ENCODE measurements at places on chromosomes 6 and 20.

DNA sequence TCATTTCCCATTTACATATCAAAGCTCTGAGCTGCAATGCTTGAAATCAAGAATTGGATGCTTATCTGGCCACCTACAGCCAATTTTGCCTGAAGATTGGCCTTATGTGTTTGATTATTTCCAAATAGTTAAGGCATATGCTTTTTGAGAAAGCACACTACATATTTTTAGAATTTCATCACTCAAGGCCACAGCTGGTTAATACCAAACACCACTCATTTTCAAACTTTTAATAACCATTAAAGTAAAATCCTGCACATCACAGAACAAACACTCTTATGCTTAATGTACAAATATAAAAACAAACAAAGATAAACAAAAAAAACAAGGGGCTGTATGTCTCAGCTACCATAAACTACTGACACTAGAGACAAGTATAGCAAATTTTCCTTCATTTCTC lies 96.9 kb upstream of the HMGCLL1 start:
- no peak for DNase-seq

GRCh38 chr6:53309059-53309900 lies 39.5 kb downstream of the ELOVL5 start:
- peak; percentile 57 for DNase-seq

- no peak for DNase-seq
Observed at GRCh38 chr6:148629592-148630465, 117.0 kb upstream of the UST start.

GRCh38 chr6:20873425-20874190 lies 339.4 kb downstream of the CDKAL1 start:
- DNase-seq, result no peak

- DNase-seq, result no peak
Observed at GRCh38 chr20:57445298-57445697, 54.1 kb downstream of the RBM38 start.

DNA sequence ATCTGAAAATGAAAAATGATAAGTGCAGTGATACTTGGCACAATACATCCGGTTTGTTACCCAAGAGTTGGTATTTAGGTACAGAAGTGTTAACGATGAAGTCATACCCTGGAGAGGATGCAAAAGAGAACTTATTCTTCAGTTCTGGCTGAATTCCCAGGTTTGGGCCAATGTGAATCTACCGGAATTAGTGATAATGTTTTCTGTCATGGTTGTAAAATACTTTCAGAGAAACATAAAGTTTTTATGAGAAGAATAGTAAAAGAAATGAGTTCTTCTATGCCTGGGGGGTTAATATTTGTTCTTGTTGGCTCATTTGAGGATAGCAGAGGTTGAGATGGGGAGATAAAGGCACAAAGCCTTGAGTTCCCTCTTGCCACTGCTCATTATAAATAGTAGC lies 509.9 kb upstream of the POU3F2 start:
- DNase-seq, result no peak

DNA sequence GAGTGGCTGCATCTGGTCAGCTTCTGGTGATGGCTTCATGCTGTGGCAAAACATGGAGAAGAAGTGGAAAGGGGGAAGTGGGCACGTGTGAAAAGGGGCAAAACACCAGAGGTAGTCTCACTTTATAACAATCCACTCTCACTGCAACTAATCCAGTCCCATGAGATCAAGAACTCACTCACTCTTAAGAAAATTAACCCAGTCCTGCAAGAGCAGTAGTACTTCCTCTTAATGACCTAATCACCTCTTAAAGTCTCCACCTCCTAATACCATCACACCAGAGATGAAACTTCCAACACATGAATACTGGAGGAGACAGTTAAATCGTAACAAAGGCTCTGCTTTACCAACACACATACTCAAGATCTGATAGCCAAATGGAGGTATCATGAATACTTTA lies 152.6 kb downstream of the THEMIS start:
- DNase-seq, result no peak

DNA sequence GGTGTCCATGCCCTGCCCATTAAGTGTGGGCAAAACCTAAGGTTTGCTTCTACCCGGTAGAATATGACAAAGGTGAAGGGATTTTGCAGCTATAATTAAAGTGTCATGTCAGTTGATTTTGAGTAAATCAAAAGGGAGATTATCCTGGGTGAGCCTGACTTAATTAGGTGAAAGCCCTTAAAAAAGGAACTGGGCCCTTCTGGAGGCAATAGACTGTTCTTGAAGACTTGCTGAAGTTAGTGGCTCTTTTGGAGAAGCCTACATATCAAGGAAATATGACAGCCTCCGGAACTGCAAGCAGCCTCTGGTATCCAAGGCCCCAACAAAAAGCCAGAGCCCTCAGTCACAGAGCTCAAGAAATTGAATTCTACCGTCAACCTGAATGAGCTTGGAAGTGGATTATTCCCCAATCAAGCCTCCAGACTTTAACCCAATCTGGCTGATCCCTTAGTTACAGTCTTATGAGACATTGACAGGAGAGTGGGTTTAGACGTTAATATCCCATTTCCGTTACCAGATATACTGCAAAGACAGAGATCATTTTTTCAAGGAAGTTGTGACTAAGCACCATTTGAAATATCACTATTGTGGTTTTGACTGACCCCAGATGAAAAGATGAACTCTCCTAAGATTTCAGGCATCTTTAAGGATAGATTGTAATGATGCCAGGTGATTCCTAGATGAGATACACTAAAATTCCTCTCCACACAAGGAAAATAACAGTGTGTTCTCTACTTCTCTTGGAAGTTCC lies 303.4 kb downstream of the PLCB1 start:
- peak; percentile 13 for DNase-seq

DNA sequence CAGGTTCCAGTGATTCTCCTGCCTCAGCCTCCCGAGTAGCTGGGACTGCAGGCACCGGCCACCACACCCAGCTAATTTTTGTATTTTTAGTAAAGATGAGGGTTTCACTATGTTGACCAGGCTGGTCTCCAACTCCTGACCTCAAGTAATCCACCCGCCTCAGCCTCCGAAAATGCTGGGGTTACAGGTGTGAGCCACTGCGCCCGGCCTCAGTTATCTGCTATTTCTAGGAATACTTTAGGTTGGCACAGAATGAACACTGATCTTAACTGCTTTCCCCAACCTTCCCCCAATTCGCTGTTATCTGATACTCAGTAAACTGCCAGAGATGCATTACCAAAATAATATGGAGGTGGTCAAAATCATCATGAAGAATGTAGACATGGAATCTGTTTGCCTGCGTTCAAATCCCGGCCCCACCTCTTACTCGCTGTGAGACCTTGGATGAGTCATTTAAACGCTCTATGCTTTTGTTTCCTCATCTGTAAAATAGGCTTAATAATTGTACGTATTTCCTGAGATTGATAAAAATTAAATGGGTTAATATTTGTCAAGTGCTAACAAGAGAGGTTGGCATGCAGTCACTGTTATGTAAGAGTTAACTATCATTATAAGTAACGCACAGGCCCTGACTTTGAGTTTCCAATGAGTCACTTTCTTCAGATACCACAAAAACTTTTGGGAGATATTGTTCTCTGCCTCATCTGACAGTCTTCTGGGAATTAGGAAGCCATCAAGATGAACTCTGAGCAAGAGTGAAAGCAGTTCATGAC lies 44.5 kb upstream of the NCOA3 start:
- DNase-seq, result no peak

- no peak for DNase-seq
Observed at GRCh38 chr6:26312096-26312463, 52.9 kb upstream of the BTN3A2 start.

DNA sequence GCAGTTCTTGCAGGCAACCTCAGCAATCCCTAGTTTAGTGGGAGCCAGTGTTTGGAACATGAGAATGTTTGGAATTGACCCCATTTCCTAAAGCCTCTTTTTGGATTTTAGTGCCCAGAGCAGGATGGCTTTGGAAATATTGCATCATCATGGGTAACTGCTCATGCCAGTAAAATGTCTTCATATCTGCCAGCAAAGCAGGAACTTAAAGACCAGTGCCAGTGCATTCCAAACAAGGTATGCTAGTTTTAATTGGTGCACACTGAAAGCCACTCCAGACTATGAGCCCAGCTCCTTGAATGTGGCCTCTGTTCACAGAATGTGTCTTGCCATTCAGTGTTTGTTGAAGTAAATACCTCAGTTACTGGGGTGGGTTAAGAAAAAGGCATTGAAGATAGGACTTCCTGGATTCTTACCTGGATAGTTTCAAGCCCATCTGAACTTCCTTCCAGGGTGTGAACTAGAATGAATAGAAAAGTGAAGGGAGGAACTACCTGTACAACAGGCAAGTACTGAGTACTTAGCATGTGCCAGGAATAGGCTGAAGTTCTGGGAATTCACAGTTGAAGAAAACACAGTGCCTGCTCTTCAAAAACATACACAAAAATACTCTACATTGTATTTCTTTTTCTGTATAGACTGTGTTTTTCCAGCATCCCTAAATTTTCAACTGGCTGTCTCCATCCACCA lies 70.5 kb downstream of the COL19A1 start:
- no peak for DNase-seq

DNA sequence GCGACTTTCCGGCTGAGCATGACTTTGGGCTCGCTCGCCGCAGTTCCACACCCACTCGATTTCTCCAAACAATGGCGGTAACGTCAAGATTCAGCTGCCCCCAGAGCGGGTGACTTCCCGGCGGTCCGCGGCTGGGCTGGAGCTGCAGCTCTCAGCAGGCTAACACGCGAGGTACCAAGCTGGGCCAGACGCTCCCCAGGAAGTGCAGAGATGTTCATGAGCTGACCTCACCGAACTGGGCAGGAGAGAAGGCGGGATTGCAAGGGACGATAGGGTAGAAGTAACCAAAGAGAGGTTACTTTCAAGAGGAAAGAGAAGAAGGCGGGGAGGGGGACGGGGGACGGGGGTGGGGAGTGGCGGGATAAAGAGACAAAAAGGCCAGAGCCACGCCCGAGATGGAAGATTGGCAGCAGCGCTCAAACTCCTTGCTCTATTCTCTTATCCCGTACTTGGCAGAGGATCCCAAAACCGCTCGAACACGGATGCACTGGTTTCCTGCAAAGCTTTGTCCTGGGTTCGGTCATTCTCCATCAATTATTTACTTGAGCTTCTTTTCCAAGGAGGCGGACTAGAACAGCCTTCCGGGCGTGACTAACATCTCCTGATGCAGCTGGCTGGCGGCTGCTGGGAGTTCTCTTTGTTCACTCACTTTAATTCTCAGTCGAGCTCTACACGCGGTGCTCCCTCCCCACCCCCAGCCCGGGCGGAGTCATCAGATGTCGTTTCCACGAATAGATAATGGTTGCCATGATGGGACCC lies at the start of gene MTCL3:
TSS of gene MTCL3 (minus strand) at position 626 of the 759 bp plus-strand sequence.
- DNase-seq, result no peak

DNA sequence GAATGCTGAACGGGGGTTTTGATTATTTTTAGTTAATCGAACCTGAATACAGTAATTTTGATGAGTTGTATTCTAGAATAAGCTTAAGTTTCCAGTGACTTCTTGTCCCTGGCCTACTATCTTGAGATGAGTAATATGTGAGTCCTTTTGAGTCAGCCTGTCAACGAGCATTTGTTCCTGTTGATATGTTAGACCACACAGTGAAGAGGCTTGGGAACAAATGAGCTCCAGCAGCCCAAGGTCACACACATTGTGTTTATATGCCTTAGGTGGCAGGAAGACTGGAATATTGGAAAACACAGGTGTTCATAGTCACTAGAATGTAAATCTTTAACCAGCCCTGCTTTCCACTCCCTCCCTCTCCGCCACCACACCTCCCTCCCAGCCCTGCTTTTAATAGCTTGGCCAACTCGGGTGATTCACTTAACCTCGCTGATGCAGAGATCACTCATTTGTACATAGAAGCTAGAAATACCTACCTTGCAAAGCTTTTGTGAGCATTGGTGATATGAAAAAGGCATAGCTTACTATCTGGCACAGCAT lies 9.1 kb downstream of the SMPDL3A start:
- DNase-seq, result no peak

DNA sequence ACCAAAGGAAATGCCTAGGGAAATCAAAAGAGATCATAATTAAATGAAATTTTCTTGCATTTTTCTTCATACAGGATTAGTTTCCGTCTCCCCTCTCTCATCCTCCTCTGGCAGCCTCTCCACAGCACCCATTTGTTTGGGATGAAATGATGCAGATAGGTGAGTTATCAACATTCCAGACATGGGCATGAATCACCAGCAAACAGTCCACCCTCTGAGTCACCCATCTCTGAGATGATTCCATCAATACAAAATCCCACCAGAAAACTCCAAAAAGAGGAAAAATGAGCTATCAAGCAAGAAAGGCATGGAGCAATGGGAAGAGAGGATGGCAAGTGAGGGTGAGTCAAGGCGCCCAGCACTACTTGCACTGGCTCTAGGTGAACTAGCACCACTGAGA lies 11.4 kb downstream of the MC3R start:
- no peak for DNase-seq

Data from KBM-7 (cell line).